ENCODE measurements at places on chromosomes 11 and 22.

DNA sequence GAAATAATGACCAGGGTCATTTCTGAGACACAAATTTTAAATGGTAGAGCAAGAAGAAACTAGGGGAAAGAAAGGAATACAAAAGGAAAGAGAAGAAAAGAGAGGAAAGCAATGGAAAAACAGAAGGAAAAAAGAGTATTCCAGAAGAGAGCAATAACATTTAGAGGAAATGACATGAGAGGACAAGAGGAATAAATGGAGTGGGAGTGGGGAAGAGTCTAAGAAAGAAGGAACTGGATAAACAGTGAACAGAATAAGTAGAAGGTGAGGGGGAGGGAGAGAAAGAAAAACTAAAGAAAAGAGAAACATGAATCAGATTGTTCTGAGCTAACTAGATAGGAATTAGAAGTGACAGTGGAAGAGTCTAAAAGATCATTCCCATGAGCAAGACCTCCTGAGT lies 28.4 kb downstream of the PRDM10 start:
- no peak for DNase-seq

- no peak for DNase-seq
These were observed 30.1 kb downstream of the PPM1F start for GRCh38 chr22:21922370-21923162.

DNA sequence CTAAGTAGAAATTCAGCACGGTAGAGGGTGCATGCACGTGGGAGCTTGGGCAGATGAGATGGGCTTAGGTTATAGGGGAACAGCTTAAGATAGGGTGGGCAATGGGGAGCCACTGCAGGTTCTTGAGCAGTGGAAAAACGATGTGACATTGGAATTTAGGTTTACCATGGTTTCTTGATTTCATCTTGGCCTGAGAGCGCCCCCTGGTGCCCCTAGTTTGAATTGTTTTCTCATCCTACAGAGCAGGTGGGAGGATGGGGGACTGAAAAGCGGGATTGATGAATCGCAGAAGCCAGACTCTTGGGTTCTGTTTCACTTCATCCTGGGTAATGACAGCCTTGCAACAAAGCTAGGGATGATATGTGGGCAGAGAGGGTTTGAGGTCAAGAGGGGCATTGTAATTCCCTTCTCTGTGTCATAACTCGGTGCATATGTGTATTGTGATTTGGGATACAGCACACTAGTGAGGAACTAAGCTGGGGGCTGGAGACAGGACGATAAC lies 6.7 kb upstream of the MCAM start:
- DNase-seq: no peak

- no peak for DNase-seq
These were observed 79.7 kb downstream of the LARGE2 start for GRCh38 chr11:46002189-46002588.

GRCh38 chr22:37182949-37183245 lies 5.2 kb downstream of the C1QTNF6 start:
- DNase-seq: no peak

- DNase-seq: no peak
These were observed 1.2 kb downstream of the CASP1 start for GRCh38 chr11:105033781-105034180.

DNA sequence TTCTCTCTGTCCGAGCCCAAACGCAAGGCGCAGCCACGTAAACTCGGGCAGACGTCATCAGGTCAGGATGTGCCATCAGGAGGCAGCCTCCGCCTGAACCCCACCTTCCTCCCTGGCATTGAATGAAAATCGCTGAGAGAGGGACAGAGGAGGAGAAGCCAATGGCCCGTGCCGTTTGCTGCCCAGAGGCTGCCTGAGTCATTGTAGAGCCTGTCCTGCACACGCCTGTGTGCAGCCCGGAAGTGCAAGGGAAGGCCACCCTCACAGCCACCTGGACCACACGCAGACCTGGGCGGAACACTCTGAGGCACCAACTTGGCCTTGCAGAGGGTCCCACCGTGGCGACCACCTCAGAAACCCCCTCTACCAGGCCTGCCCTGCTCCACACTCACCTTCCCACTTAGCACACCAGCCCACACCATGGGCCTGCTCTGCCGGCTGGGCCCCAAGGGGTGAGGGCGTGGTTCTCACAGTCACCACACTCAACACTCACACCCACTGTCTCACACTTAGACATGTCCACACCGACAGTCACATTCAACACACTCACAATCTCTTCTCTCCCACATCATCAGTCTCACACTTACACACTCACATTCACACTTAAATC lies 9.1 kb downstream of the CHID1 start:
- DNase-seq: no peak

GRCh38 chr11:83722392-83723119 lies 436.4 kb upstream of the CCDC90B start:
- DNase-seq: no peak

DNA sequence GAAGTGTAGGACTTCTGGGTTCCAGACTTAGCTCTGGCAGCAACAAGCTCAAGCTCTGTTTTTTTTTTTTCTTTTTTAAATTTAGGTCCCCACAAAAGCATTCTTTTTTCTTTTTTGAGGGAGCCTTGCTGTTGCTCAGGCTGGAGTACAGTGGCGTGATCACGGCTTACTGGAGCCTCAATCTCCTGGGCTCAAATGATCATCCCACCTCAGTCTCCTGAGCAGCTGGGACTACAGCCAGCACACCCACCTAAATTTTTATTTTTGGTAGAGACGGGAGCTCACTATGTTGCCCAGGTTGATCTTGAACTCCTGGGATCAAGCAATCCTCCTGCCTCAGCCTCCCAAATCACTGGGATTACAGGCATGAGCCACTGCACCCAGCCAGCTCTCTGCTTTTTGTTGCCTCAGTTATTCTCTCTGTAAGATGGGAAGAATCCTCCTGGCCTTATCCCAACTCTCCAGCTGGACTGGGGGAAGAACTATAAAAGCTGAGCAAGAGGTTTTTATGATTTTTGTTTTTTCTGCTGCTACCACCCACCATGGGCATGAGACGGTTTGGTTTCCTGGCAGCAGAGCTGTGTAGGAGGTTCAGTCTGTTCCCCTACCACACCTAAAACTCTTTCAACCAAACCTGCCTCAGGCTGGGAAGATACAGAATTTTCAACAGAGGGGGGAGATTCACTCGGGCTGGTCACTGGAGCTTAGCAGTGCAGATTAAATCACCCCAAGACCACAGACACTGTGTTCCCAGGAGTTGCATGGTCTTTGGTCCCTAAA lies 11.6 kb upstream of the MTFP1 start:
- no peak for DNase-seq

DNA sequence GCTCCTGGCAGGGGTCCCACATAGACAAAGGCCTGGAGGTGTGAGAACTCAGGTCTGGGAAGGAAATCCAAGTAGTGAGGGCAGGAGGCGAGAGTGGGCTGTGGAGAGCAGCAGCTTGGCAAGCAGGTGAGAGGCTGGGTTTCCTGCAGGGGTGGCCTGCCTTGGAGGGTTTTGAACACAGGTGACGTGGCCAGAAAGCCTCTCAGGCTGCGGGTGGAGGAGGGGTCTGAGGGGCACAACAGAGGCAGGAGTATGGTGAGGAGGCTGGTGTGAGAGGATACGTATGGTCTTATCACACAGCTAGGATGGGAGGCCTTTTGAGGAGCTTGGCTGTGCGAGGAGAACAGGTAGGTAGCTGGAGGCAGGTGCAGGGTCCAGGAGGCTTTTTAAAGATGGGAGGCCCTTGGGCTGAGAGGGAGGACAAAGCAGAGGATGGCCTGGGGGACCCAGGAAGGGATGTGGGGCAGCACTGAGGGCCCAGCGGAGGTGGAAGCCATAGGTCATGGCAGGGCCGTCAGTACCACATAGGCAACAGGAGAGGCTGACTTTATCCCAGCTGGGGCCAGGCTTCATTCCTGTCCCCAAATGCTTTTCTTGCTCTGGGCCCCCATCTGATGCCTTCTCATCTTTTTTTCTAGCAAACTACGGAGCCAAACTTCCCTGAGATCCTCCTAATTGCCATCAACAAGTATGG lies 84.4 kb downstream of the MYO7A start:
- DNase-seq: no peak

GRCh38 chr22:36818010-36818642 lies 1.3 kb upstream of the PVALB start:
- no peak for DNase-seq

DNA sequence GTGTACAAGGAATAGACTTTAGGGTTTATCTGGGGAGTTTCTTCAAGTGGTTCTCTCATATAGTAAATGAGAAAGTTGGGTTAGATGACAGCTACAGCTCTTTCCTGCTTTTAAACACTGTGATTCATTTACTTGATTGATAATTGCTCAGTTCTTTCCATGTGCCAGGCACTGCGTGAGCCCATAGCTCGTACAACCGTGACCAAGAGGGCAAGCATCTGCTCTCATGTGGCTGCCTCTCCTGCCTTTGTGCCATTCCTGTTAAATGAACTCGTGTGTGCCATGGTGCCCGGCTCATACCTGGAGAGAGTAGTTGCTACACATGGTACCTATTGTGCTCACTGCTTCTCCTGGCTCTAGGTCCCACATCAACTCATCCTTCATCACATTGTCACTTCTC lies 206.3 kb downstream of the SNX19 start:
- no peak for DNase-seq

DNA sequence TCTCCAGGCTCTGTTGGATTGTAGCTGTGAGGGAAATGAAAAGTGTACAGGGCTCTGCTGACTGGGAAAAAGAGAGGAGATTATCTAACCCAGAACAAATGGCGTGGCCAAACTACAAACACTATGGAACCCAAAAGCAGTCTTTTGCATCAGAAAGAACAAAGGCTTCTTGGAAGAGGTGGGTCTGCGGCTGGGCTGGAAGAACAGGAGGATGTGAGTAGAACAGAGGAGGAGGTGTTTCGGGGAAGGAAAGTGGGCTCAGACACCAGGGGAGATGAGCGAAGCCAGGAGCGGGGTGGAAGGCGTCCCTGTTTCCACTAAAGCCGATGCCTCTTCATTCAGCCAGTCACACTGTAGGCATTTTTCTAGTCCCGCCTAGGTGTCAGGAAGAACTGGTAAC lies 12.0 kb downstream of the OVOL1 start:
- no peak for DNase-seq

DNA sequence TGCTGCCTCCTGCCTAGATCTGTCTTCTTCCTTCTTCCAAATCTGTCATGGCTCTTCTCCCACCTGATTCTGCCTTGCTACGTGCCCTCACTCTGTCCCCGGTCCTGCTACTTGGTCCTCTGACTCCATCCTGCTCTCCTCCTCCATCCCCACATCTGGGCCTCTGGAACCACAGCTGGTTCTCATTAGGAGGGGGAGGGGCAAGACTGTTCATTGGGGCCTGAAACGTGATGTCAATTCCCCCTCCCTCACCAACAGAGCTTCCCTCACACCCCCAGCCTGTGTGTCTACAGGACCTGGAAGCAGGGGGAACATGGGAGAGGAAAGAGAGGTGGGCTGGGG lies 9.1 kb downstream of the DCHS1 start:
- DNase-seq: peak; percentile 44

GRCh38 chr11:48125866-48126265 lies 90.7 kb upstream of the OR4B1 start:
- no peak for DNase-seq

GRCh38 chr11:103890654-103891053 lies 145.8 kb upstream of the DDI1 start:
- DNase-seq: no peak

GRCh38 chr11:110505528-110506284 lies 76.0 kb downstream of the FDX1 start:
- no peak for DNase-seq

DNA sequence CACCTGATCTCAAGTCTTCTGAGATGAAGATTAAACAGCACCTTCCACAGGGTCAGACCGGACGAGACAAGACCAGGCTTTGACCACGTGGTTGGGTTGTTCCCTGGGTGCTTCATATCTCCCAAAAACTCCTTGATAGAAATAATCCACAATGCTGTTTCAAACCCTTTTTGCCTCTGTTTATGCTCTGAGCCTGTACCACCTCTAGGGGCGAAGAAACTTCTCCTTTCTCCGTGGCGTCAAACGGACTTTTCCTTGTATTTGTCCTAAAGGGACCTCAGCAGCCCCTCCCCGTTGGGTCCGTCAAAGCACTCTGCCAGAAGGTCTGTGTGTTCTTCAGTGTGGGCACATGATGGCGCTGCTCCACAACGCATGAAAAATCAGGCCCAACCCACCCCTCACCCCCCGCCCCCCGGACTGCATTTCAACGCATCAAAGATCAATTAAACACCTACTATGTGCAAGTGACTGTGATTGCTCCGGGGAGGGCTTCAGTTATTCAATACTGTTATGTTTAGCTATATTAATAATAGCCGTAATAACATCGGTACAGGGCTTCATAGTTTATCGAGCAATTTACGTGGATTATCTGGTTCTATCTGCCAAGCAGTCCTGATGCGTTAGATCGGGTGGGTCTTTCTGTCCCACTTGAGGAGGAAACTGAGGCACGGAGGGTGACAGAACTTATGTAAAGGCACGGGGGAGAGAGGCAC lies 17.3 kb upstream of the EIF3D start:
- DNase-seq: no peak

GRCh38 chr11:68140496-68141245 lies 19.5 kb upstream of the CHKA start:
- DNase-seq: no peak

- DNase-seq: no peak
These were observed 178.2 kb upstream of the TMEM45B start for GRCh38 chr11:129637473-129637872.

GRCh38 chr11:114377612-114378267 lies 22.6 kb downstream of the C11orf71 start:
- DNase-seq: no peak

DNA sequence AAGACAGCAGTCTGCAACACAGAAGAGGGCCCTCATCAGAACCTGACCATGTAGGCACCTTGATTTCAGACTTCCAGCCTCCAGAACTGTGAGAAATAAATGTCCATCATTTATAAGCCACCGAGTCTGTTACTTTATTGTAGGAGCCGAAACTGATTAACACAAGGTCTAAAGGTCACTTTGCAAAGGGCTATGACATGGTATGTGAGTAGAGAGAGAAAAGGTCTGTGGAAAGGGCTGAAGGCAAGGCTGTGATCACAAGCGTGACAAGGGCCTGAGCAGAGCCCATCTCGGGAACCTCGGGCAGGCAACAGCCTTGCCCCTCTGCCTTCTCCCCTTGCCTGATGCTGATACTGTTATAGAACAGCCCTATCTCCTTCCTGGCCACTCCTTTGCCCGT lies 73.4 kb upstream of the TEAD1 start:
- no peak for DNase-seq
